ENCODE measurements at places on chromosomes 5 and 9.

DNA sequence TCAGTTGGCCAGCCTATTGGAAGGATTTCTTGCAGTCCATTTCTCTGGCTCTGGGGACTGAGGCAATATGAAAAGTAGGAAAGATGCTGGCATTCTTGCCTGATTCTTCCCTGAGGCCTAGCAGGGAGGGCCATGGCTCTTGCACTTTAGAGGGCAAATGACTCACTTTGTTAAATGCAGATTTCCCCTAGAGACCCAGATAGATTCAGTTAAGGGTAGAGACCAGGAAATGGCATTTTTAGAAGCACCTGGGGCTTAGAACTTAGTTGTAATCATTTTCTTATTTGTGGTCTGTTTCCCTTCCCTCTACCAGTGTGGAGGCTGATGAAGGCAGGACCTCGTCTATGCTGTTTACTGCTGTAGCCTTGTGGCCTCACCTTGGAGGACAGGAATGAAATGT, 112.8 kb upstream of the NR3C1 start:
- no peak for DNase-seq

DNA sequence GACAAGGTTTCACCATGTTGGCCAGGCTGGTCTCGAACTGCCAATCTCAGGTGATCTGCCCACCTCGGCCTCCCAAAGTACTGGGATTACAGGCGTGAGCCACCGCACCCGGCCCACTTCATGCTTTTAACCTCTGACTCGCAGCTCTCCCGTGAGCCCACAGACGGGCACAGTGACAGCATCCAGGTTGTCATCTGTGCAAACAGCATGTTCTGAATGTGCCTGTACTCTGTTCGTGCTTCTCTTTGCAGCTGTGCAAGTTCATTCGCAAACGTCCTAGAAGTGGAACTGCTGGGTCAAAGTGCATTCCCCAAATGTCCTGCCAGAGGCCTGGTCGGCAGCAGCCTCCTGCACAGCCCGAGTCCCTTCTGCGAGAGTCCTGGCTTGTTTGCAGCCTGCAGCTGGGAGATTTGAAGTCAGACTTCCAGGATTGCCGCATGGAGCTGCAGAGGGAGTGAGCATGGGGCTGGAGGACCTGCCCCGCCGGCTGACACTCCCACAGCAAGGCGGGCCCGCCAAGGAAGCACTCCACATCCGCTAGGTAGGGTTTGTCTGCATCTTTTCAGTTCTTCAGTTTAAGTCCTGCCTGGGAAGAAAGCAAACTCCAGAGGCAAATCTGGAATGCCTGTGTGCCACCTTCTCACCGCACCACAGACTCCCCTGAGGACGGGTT, 3.4 kb downstream of the BRD3OS start:
- no peak for DNase-seq

DNA sequence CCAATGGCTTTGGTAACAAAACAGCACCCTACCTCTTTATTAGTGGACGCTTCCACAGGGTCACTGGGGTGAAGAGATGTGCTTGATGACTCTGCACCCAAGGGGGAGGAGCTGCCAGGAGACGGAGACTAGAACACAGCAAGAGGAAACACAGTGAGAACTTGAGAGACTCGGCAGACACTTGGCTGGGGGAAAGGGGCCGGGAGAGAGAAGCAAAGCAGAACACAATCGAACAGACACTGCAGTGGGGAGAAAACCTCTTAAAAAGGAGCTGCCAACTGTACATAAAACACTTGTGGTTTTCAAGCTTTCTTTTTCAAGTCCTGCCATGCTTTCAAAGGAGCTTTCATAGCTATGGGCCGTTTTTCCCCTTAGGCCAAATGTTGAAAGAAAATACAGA, 151.0 kb downstream of the ENTREP1 start:
- no peak for DNase-seq

DNA sequence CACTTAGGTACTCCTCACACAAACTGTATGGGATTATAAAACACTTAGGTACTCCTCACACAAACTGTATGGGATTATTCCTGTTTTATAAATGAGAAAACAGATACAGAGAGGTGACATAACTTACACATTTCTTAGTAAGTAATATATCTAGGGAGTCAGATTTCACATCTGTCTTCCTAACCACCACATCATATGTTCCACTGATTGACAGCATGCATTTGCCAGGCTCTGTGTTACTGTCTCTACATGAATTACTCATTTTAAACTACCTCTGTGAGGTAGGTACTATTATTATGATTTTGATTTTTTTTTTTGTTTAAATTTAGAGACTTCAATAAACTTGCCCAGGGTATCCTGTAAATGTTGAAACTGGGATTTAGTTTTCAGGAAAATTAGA, 232.7 kb downstream of the CCDC171 start:
- DNase-seq, result no peak

Measured in left renal cortex interstitium (tissue), 4 donors.